ENCODE measurements at places on chromosomes 6 and 20. TPM values are rescaled to one million over a fixed set of nuclear protein-coding genes. Genes with fewer than 3 reads are reported as not detected.

GRCh38 chr6:132742495-132742894 is 15.2 kb downstream of the VNN2 start:
- DNase-seq = no peak

COL11A2 gene
- total RNA-seq = 0.33 TPM

COL9A3 gene
- 4.1 TPM for total RNA-seq

DNA sequence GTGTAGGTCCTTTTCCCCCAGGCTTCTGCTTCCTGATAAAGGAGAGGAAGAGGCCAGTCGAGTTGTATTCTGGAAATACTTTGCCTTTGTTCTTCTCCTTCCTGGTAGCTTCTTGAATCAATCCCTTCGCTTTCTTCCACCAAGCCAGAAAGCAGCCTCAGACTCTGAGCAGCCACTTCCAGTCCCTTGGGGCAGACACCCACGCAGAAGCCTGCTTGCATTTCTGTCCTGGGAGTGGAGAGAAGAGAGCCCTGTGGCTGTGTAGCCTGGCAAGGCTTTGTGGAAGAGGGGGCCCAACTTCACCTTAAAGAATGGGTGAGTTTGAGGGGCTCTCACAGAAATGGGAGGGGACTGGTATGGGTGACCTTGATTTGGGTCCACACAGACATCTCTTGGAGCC is 211.0 kb upstream of the SSTR4 start:
- DNase-seq = no peak

OR2H1 gene
- total RNA-seq = not detected

SLC26A8 gene
- 0.11 TPM for total RNA-seq

- no peak for DNase-seq
These were observed 2.6 kb upstream of the BPI start for GRCh38 chr20:38301309-38301708.

MOCS1 gene
- total RNA-seq = 31.4 TPM

NRSN1 gene
- total RNA-seq = not detected

GRCh38 chr6:168062346-168063289 is 16.4 kb downstream of the FRMD1 start:
- no peak for DNase-seq

- DNase-seq = no peak
These were observed at the start of gene LIME1 for GRCh38 chr20:63735859-63736718. TSS of gene LIME1 (plus strand) at chr20:63736664. CDS start at chr20:63737550, 886 bp downstream.

GRCh38 chr6:36290668-36291620 is 21.1 kb downstream of the PNPLA1 start:
- DNase-seq = no peak

MYH7B gene
- 2.3 TPM for total RNA-seq

- DNase-seq = no peak
These were observed 31.0 kb upstream of the PCMTD2 start for GRCh38 chr20:64224351-64225170.

Measured in gastrocnemius medialis (tissue), 4 donors.